ENCODE measurements at places on chromosomes 13 and 19. TPM values are rescaled to one million over a fixed set of nuclear protein-coding genes. Genes with fewer than 3 reads are reported as not detected.
A peak's percentile ranks its signal among the peaks of the same experiment; 100 is the strongest.

- H3K4me3 ChIP-seq = peak within 1 kb of the TSS; percentile 54
- no peak within 1 kb of the TSS for H3K27ac ChIP-seq
- H3K27me3 ChIP-seq = no peaks in the 10 kb centered on the region
- no peaks in the 10 kb centered on the region for H3K36me3 ChIP-seq
Measured at GRCh38 chr19:11538232-11539036, at the start of gene CNN1. Gene CNN1, plus strand, starts transcription at chr19:11538851. Its CDS starts 77 bp downstream, at chr19:11538928.

- H3K4me1 ChIP-seq = no peaks in the 10 kb centered on the region
- H3K36me3 ChIP-seq = no peaks in the 10 kb centered on the region
- H3K4me3 ChIP-seq = no peak overlapping the region
- DNase-seq = no peak
Measured at GRCh38 chr13:77544758-77545338, 9.3 kb downstream of the SCEL start.

DNA sequence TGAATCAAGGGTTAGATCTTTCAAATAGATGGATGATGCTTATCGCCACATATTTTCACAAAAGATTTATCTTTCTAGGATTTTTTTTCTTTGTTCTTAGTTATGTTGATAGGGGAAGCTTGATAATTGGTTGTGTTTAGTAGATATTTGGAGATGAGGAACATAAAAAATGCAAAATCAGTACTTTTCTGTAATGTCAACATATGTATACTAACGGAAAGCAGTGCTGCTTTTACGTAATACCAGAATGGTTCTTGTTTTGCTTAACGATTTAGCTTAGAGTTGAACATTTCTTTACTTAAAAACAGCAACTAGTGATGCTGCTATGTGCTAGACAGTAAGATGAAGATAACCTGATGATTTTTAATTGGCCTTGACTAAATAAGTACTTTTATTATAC, 3.0 kb downstream of the ZMYM2 start:
- no peak for DNase-seq
- no peak overlapping the region for H3K4me3 ChIP-seq
- H3K27me3 ChIP-seq = no peaks in the 10 kb centered on the region
- H3K27ac ChIP-seq = no peak overlapping the region
- H3K36me3 ChIP-seq = peaks cover 5% of the 10 kb centered on the region

- DNase-seq = no peak
- H3K27ac ChIP-seq = no peak overlapping the region
- H3K4me1 ChIP-seq = peaks cover 2% of the 10 kb centered on the region
- peaks cover 11% of the 10 kb centered on the region for H3K27me3 ChIP-seq
Measured at GRCh38 chr13:24740014-24740890, 23.7 kb upstream of the RNF17 start.

DNA sequence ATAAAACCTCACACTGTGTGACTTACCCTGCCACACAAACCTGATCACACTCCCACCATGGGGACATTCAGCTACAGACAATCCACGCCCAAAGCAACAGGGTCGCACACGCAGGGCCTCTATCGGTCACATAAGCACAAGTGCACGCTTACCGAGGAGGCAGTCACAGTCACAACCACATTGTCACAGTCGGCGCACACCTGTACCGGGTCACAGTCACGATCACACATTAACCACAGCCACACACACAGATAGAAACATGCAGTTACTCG, 579 bp downstream of the ZNF566 start:
- no peaks in the 10 kb centered on the region for H3K36me3 ChIP-seq
- no peaks in the 10 kb centered on the region for H3K27me3 ChIP-seq
- DNase-seq = no peak
- no peaks in the 10 kb centered on the region for H3K4me1 ChIP-seq
- H3K27ac ChIP-seq = peak overlapping the region; percentile 74
- H3K4me3 ChIP-seq = peak overlapping the region; percentile 84

GRCh38 chr13:44396701-44397580, 23.3 kb downstream of the SERP2 start:
- no peaks in the 10 kb centered on the region for H3K27me3 ChIP-seq
- peaks cover 4% of the 10 kb centered on the region for H3K4me1 ChIP-seq
- H3K4me3 ChIP-seq = no peak overlapping the region
- H3K27ac ChIP-seq = no peak overlapping the region
- no peak for DNase-seq

- no peaks in the 10 kb centered on the region for H3K27me3 ChIP-seq
- no peak overlapping the region for H3K27ac ChIP-seq
- DNase-seq = no peak
- H3K4me3 ChIP-seq = no peak overlapping the region
- peaks cover 2% of the 10 kb centered on the region for H3K4me1 ChIP-seq
Measured at GRCh38 chr13:93360021-93360420, 133.4 kb downstream of the GPC6 start.

DNA sequence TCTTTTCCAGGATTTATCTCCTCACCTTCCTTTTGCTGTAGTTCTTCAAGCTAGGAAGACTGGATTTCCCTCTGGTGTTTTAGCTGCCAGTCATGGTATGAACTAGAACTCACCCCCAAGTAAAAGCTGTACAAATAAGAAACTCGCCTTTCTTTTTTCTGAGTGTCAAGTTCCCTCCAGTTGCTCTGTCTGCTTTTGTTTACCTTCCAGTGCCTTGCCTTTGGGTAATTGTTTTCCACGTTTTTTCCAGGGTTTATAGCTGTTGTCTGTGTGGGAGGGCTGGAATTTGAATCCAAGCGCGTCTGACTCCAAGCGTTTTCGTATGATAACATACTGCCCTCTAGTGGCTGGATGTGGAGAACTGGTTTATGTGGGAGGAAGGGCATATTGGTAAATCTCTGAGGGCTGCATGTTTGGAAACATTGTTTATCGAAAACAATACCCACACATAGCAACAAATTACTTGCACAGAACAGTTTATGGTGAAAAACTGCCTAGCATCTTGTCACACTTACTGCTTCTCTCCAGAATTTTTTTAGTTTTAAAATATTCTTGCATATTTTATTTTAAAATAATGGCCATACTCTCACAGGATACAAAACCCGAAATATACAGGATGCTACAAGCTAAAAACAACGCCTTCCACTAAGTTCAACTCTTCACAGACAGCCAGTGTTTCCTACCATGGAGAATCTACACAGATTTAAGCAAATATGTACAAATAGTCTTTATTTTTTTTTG, 19.2 kb downstream of the RCN3 start:
- H3K36me3 ChIP-seq = no peaks in the 10 kb centered on the region
- H3K4me3 ChIP-seq = no peak overlapping the region
- no peak overlapping the region for H3K27ac ChIP-seq
- peak; percentile 74 for DNase-seq
- H3K4me1 ChIP-seq = no peaks in the 10 kb centered on the region
- H3K27me3 ChIP-seq = no peaks in the 10 kb centered on the region

DNA sequence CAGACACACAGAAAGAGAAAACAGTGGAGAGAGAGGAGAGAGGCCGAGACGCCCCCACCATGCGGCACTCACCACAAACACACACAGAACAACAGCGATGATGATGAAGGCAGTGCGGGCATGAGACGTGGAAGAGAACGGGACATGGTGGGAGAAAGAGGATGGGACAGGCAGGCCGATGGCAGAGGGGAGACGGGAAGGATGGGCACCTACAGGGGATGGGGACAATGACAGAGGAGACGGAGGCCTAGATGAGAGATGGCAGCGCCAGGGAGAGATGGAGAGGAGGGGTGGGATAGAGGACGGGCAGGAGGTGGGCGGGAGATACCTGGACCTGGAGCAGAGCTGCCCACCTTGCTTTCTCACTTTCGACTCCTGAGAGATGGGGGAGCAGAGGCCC, 1.1 kb upstream of the KLK14 start:
- H3K27ac ChIP-seq = no peak overlapping the region
- no peaks in the 10 kb centered on the region for H3K27me3 ChIP-seq
- no peak overlapping the region for H3K4me3 ChIP-seq
- H3K4me1 ChIP-seq = no peaks in the 10 kb centered on the region
- H3K36me3 ChIP-seq = no peaks in the 10 kb centered on the region
- DNase-seq = no peak

- no peak for DNase-seq
- H3K4me1 ChIP-seq = no peaks in the 10 kb centered on the region
- H3K4me3 ChIP-seq = no peak overlapping the region
Measured at GRCh38 chr19:48830088-48830487, 6.2 kb downstream of the HSD17B14 start.

DNA sequence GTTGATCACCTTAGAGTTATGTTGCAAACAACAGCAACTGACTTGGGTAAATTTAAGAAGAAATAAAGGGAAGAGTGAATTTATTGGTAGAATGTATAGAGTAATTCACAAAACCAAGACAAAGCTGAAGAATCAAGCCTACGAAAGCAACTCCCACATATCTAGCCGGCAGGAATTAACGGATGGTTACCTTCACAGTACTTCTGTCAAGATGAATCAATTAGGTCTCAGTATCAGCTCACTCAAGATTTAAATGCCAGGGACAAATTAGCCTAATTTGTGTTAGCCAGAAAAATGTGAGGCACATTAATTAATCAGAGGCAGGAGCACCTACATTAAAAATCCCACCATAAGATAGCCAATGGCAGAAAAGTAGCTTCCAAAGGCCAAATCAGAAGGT, 10.7 kb downstream of the KPNA3 start:
- no peaks in the 10 kb centered on the region for H3K4me1 ChIP-seq
- H3K36me3 ChIP-seq = no peaks in the 10 kb centered on the region
- no peak overlapping the region for H3K27ac ChIP-seq
- no peak overlapping the region for H3K4me3 ChIP-seq

DNA sequence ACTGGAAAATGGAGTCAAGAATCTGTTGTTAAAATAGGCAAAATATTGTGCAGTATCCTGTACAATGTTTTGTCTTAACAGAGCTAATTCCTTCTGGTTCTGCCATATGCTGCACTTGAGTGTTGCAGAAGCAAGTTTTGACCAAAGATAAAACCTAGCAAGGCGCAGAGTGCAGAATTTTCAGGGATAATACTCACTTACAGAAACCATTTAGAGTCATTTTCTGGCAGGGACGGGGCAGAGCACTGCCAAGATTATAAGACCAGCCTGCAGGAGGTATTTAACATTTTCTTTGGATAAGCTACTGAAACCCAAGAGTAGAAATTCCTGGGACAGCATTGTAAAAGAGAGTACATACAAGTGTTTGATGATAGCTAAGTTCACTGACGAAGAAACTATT, 159.5 kb upstream of the EDNRB start:
- no peaks in the 10 kb centered on the region for H3K27me3 ChIP-seq
- DNase-seq = no peak
- no peaks in the 10 kb centered on the region for H3K4me1 ChIP-seq

- H3K4me3 ChIP-seq = no peak overlapping the region
- H3K4me1 ChIP-seq = no peaks in the 10 kb centered on the region
- no peak for DNase-seq
Measured at GRCh38 chr19:29302002-29302928, 89.3 kb upstream of the UQCRFS1 start.

DNA sequence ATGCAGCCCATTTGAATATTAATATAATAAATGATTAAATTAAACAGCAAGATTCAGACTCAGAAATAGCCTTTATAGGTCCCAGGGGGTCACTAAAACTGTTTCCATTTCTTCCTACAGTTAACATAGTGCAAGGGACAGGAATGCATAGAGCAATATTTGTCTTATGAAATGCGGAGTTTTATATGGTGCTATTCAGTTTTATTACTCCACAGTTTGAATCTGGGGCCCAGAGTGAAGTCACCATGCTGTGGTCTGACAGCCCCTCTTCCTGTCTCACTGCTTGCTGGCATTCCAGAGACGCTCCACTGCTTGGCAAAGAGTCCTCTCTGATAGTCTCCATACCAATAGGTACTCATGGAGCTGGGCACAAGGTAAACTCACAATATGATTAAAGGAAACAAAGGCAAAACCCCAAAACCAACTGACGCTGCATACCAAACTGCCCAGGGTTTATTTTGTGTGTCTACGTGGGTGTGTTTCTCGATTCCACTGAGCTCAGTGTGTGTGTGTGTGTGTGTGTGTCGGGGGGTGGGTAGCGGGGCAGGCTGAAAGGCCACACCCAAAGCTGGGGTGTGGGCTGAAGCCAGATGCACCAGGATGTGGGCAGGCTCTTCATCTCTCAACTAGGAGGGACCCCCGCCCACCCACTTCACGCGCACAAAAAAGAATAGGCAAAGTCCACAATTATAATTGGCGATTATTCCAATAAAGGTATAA, 277.9 kb downstream of the TSHZ3 start:
- H3K36me3 ChIP-seq = no peaks in the 10 kb centered on the region
- no peak overlapping the region for H3K27ac ChIP-seq
- H3K4me3 ChIP-seq = no peak overlapping the region
- peaks cover 3% of the 10 kb centered on the region for H3K4me1 ChIP-seq

DNA sequence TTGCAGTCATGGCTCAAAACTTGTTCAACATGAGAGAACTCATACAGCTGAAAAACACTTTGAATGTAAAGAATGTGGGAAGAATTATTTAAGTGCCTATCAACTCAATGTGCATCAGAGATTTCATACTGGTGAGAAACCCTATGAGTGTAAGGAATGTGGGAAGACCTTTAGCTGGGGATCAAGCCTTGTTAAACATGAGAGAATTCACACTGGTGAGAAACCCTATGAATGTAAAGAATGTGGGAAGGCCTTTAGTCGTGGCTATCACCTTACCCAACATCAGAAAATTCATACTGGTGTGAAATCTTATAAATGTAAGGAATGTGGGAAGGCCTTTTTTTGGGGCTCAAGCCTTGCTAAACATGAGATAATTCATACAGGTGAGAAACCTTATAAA, 20.1 kb downstream of the ZNF283 start:
- H3K27me3 ChIP-seq = no peaks in the 10 kb centered on the region
- no peak for DNase-seq
- H3K4me3 ChIP-seq = no peak overlapping the region

GRCh38 chr19:47661611-47662010, 51.6 kb upstream of the EHD2 start:
- H3K4me1 ChIP-seq = 0 out of 2 replicates have a peak, but pooled peaks cover 2% of the 10 kb centered on the region
- H3K4me3 ChIP-seq = no peak overlapping the region
- no peaks in the 10 kb centered on the region for H3K27me3 ChIP-seq
- DNase-seq = no peak
- no peak overlapping the region for H3K27ac ChIP-seq
- no peaks in the 10 kb centered on the region for H3K36me3 ChIP-seq

DNA sequence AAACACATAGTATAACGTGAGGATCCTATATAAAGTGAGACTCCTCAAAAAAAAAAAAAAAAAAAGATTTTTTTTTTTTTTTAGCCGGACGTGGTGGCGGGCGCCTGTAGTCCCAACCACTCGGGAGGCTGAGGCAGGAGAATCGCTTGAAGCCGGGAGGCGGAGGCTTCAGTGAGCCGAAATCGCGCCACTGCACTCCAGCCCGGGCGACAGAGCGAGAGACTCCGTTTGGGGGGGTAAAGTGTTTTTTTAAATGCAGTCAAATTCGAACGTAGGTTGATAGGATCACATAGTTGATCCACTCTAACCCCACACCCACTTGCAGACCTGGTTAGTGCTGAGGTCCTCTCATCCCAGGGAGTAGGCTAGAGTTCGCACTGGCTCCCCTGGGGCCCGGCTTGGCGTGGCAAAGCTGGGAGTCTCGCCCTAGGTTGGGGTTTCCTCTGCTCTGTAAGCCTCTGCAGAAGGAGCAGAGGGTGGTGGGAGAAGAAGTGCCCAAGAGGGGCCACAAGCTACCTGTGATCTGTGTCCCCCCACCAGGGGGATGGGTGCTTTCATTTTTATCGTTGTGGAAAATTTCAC, 6.5 kb downstream of the RNF225 start:
- H3K27me3 ChIP-seq = peaks cover 10% of the 10 kb centered on the region
- no peaks in the 10 kb centered on the region for H3K36me3 ChIP-seq
- peaks cover 17% of the 10 kb centered on the region for H3K4me1 ChIP-seq
- peak overlapping the region; percentile 76 for H3K4me3 ChIP-seq

Gene RRAS
- total RNA-seq = 17.7 TPM

Gene GIPR
- total RNA-seq = 1.3 TPM

Gene FBN3
- total RNA-seq = 39.0 TPM

Gene C2CD4C
- total RNA-seq = 6.3 TPM

Gene RINL
- total RNA-seq = 11.9 TPM

Gene TJP3
- 24.6 TPM for total RNA-seq

Gene KLK7
- total RNA-seq = 0.73 TPM

Gene NCAN
- total RNA-seq = 2.7 TPM

Gene ZNF723
- total RNA-seq = not detected

Gene MAP4K1
- total RNA-seq = 14.4 TPM

Measured in H1 (cell line).